ENCODE measurements at places on chromosomes 7 and 10.
A peak's percentile ranks its signal among the peaks of the same experiment; 100 is the strongest.

GRCh38 chr7:38561166-38561565 is 70.0 kb downstream of the AMPH start:
- DNase-seq: no peak

DNA sequence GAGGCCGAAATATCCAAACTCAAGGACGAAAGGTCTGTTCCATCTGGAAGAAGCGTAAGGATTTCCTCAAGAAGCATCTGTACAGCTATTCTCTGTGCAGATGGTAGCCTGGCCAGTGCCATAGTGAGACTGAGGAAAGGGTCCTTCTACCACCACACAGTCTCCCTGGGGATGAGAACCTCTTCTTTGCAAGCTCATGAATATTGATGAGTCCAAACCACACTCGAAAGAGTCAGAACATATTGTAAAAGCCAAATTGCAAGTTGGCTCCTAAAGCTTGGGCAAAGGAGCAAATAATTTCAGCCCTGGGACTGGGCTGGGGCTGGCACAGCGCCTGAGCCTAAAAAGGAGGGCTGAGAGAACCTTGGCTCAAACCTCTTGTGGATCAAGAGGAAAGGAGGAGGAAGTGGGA is 66.1 kb upstream of the PIP4K2A start:
- peak; percentile 55 for DNase-seq

GRCh38 chr10:12397147-12397896 is 48.0 kb downstream of the CAMK1D start:
- no peak for DNase-seq

DNA sequence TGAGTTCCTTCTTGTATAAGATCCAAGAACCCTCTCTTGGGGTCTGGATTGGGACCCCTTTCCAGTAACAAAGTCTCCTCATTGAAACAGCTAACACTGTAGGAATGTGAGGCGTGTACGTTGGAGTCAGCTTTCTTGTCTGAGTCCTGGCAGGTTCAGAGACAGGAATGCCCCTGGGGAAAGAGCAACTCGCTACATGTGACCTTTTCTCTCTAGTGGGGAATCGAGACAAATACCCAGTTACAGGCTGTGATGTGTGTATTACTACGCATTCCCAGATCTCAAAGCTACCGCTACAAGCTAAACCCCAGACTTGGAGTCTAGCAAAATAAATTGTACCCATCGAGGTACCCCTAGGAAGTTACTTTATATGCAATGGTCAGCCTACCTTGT is 85.6 kb upstream of the FRMD4A start:
- no peak for DNase-seq

GRCh38 chr10:17831896-17832295 is 22.7 kb downstream of the MRC1 start:
- DNase-seq: no peak
